NCI-H2081 treated with DMSO at 0.1 percent for 48 hours (cell line): ENCODE measurements at places on chromosomes 4 and X.

GRCh38 chr4:9895333-9895705 lies 113.9 kb downstream of the DRD5 start:
- no peak for DNase-seq

GRCh38 chrX:72716766-72717165 lies 2.7 kb upstream of the PHKA1 start:
- DNase-seq, result no peak

DNA sequence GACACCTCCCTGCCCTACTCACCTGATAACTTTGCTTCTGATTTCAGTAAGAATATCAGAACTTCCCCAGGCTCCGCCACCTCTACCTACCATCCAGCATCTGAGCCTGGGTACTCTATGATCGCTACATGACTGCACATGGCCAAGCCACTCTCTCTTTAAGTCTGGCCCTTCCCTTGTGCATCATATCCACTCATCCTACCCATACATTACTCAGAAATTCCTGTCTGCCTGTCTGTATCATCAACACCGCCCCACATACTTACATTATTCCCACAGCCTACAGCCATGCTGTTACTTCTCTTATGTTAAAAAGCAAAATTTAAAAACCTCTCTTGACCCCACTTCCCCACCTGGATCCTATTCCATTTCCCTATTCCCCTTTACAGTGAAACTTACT lies 84.7 kb downstream of the SCD5 start:
- DNase-seq, result no peak

DNA sequence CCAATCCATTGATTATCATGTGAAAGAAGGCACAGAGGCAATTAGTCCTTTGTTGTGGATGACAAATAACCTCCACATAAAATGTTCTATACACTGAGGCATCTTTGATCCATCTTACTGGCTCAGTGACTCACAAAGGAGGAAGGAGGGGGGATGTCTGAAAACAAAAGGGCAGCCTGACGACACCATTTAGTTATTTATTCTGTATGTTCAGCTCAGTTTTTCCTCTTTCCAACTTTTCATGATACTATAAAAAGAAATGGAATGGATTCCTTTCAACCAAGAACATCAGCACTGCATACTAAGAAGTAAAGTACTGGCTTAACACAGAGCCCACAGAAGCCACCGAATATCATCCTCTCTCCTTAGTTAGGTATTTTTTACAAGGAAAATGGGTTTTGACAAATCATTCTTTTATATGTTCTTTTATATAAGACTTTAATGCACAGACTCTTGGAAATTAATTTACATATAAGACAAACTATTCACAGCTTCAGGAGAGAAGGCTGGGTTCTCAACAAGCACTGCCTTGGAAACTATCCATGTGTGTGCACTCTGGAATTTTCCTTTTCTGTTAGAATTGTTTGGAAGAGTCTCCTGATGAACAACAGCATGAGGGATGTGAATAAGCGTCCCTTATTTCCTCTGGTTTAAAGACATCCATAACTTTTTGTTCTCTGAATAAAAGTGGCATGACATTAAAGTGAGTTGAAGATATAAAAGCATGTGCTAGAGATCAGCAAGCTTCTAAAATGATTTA lies 135.6 kb downstream of the TSPAN5 start:
- no peak for DNase-seq

GRCh38 chr4:122703868-122704267 lies 28.6 kb upstream of the BBS12 start:
- DNase-seq, result no peak

GRCh38 chrX:6129195-6129594 lies 99.5 kb downstream of the NLGN4X start:
- no peak for DNase-seq

GRCh38 chrX:9911487-9911886 lies 55.7 kb upstream of the CLDN34 start:
- no peak for DNase-seq

DNA sequence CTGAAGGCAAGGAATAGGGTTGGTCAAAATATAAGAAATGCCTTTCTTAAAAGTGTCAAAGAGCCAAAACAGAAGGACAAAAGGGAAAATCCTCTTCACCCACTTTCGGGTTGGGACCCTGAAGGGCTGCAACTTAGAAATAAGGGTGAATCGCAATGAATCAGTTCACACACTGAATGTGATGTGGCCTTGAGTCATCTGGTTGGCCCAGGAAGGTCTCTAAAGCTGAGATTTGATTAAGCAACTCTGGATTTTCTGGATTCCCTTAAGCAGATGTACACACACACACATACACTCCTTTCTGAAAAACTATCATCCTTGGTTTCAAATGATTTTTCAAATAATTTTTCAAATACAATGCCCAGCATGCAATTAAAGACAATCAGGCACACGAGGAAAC lies 13.1 kb downstream of the TAB3 start:
- no peak for DNase-seq
